AML-193 (cell line): ENCODE measurements at places on chromosomes 6 and 20.

DNA sequence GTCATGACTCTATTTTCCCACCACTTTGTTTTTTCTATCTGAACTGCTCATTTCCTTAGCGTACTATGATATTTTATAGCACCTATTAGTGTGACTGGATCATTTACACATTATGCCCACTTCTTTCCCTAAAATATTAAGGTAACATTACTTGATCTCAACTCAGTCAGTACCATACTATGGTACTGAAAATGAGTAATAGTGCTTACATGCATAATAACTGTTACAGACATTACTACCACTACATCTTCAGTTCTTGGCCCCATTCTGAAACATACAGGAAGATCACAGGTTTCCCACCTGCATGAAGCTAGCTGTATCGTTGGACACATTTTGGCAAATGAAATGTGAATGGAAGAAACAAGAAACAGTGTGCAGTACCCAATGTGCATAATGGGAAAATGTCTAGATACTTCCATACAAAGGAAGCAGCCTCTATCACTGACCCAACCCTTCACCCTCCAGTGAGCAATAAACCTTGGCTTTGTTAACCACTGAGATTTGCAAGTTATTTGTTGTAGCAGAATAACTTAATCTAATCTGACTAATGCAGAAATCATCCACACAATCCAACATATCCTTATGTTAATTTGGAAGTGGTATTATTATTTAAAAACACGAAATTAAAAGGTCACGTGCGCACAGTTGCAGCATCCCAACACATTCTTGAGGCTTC is 108.6 kb upstream of the DOK5 start:
- no peak for DNase-seq

GRCh38 chr6:31727717-31728671 is 1.1 kb downstream of the DDAH2 start:
- DNase-seq = peak; percentile 95

- peak; percentile 43 for DNase-seq
These were observed 608.4 kb downstream of the EPHA7 start for GRCh38 chr6:92810913-92811312.

DNA sequence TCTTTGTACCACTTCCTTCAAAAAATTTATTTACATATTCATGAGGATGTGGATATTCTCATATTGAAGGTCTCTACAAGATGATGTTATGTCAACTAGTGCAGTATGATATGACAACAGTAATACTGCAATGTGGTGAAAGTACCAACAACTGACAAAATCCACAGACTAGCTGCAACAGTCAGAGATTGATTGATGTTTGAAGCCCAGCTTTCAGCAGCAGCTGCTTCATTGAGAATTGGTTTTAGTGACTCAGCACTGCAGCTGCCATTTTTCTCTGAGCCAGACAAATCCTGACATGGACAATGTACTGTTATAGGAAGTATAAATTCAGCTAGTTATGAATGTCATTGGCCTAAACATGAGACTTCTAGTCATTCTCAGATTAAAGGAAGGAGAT is 53.8 kb downstream of the PKIB start:
- DNase-seq = no peak

DNA sequence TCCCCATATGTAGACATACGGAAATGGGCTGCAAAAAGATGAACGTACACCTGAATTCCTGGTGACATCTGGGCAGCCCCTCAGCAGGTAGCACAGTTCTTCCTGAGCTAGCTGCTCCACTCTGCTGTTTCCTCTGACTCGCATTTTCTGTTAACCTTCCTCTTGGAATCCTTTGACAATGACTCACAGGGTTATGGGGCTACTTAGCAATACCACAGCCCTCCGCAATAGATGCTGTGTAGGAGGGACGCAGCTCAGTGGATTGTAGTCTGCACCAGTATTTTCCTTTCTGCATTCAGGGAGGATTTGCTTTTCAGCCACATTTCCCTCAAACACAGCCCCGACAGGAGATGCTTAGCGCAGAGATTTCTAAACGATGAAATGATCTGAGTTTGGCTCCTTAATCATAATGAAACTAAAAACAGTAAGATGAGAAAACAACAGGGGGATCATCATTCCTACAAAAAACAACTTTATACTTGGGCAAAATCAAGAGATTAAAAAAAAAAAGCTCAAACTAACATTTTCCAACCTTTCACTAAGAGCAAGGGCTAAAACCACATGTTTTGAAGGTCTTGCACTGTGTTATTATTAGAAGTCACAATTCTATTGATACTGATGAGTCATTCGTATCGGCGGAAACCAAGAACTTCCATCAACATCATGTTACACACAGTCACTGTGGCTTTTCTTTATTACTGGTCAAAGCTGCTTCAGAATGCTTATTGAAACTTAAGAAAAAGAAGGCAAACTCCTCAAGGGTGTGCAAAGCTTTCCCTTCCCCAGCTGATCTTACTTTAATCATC is 12.2 kb downstream of the BACH2 start:
- no peak for DNase-seq

GRCh38 chr6:16518265-16518664 is 243.0 kb downstream of the ATXN1 start:
- no peak for DNase-seq

DNA sequence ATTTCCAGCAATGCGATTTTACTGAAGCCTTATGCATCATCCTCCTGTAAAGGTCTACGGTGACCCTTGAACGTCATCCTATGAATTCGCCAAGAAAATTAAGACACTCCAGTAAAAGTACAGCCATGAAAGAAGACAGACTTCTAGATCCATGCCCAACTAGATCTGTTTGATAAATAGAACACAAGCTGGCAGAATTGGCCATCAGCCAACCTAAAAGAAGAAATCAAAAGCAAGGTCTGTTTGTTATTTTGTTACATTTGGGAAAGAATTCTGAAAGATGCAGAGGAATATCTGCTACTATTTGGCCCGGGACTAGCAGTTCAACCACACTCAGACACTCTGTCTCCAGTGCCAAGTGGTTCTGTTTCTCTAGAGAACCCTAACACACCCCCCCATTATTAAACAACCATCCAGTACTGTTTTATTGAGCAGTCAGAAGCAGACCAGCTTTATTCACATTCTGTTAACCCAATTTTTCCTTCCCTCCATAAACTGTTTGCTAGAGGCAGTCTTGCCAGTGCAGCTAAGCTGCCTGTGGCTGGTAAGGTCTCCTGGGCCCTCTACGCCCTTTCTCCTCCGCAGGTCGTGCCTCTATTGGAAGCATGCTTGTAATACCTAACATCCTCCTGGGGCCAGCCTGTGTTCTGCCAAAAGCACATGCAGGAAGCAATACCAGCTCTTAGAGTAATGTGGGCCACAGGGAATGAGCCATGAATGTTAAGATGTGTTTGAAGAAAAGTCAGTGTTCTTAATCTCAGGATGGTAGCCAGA is 30.7 kb downstream of the LY86 start:
- DNase-seq = no peak
